SHP77 (cell line): ENCODE measurements at places on chromosomes 5 and 9.
A peak's percentile ranks its signal among the peaks of the same experiment; 100 is the strongest.

GRCh38 chr5:137231540-137231939 is 267.6 kb downstream of the SPOCK1 start:
- no peak for DNase-seq

- DNase-seq = no peak
Measured at GRCh38 chr5:132230871-132231270, 3.2 kb upstream of the P4HA2 start.

GRCh38 chr9:114003351-114003750 is 74.7 kb downstream of the AMBP start:
- no peak for DNase-seq

- no peak for DNase-seq
Measured at GRCh38 chr5:179342577-179342976, 2.7 kb downstream of the ADAMTS2 start.

GRCh38 chr9:120383999-120384924 is 195.7 kb downstream of the CDK5RAP2 start:
- DNase-seq = peak; percentile 75

- no peak for DNase-seq
Measured at GRCh38 chr9:76198336-76198735, 195.9 kb downstream of the RFK start.

DNA sequence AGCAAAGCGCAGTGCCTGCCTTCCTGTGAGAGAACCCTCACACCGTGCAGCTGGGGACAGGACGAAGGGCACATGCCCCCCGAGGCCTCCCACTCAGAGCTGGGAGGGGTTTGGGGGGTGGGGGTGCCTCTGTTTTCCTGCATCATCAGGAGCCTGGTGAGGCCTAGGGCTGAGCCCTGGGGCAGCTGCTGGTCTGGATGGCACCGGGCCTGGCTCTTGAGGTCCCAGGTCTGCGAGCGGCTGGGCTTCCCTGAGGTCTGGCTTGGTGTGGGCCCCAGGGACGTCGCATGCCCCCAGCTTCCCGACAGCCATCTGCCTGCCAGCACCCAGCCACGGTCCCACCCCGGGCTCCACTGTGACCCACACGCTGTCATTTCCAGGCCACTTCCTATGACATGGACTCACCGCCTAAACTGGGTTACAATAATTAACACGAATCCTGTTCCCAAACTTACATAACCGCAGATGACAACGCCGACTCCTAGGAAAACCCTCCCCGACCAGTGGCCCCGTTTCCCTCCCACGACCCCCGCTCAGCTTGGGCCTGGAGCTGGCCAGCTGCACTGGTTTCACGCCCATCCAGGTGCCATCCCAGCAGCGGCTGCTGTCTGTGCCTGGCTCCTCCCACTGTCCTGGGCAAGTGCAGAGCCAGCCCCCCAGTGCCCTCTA is 8.7 kb downstream of the NACC2 start:
- no peak for DNase-seq

GRCh38 chr9:94802793-94803192 is 76.3 kb downstream of the AOPEP start:
- no peak for DNase-seq

DNA sequence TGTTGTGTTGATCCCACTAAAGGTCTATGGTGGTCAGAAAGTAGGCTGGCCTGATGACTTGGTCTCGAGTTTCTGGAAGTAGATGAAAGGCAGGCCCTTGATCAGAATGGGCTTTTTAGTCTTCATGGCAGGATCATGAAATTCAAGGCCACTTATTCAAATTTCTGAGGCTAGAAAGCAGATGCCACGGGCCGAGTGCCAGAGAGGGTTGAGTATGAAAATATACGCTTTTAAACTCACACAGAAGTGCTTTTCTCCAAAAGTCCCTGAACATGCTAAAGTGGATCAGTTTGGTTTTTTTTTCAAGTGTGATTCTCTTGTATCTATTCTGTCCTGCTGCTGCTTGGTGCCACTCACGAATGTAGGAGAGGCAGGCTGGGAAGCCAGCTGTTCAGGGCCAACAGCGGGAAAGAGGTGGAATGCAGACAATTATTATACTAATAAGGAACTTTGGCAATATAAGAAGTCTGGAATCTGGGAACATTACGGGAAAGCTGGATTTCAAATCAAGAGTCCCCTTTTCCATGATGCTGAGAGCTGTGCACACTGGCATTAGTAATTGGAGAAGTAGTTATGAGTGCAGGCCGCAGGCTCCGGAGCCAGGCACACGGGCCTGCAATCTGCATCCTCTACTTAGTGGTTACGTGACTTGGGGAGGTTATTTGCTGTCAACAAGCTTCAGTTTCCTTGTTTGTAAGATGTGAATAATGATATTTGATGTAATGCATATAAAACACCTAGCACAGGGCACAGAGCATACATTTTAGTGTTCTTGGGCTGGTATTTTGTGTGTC is 95.8 kb downstream of the LMNB1 start:
- DNase-seq = no peak

GRCh38 chr5:179607160-179607931 is 16.1 kb downstream of the HNRNPH1 start:
- DNase-seq = no peak

DNA sequence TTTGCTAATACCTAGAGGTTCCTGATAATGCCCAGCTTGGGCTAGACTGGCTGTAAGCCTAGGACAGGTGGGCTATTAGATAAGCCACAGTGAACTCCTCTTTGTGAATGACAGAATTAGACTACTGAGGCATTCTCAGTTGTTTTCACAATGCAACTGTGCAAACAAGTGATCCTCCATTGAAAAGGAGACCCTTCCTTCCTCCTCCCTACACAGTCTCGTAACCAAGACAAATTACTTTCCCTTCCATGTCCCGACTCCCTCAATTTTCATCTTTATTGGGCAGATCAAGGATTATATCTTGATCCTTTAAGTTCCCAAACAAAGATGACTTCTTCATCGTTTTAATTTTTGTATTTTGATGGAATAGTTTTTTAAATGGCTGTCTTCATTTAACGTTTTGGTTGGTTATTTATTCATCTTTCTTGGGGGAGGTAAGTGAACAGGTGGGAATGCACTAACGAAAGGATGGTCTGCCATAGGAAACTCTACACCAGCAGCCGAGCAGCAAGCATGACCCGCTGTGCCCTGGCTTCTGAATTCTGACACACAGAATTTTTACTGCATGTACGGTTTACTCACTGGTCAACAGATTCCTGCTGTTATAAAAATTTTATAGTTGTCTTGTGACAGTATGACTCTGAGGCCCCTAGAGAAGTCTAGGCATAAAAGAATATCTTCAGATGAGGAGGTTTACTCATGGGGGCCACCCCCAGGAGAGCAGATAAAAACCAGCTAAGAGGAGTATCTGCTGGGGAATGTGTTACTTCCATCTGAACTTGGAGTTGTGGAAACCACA is 137.5 kb upstream of the TUT7 start:
- no peak for DNase-seq

DNA sequence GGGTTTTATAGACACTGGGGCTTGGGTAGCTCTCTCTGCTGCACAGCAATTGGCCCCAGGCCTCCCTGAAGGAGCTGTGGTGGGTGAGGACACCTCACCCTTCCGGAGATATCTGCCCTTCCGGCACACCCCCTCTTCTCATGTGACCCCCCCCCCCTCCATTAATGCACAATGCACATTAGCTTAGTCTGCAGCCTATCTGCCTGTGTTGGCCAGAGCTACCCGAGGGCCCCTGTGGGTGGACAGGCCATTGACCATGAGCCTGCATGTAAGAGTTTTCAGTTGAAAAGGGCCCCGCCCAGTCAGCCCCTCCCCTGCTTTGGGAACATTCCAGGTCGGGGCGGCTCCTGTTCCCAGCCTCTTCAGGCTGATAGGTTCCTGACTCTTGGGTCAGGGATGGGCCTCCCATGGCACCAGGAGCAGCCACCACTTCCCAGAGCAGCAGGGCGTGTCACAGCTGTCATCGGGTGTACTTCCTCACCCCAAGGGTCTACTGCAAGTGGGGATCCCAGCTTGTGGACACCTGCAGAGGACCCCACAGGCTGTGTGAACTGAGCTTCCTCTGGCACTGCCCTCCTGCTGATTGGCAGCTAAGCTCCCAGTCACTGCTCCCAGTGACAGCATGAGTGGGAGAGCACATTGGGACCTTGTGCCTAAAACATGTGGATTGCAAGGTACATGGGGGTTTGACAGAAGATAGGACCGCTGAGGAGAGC is 17.8 kb downstream of the PHF2 start:
- DNase-seq = no peak

DNA sequence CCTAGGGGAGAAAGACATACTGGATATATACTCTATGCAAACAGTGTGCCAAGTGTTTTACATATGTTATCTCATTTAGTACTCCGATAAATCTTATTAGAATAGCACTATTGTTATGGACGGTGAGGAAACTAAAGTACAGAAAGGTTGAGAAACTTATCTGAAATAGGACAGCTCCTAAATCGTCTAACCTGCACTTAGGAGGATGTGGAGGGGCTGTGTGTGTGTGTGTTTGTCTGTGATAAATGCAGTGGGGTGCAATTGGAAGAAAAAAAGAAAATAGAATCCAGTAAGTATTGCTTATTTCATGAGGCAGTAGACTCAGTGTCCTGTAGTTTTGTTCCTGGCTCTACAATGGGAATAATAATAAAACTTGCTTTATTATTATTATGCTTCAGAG is 106.4 kb upstream of the IL6ST start:
- DNase-seq = no peak

DNA sequence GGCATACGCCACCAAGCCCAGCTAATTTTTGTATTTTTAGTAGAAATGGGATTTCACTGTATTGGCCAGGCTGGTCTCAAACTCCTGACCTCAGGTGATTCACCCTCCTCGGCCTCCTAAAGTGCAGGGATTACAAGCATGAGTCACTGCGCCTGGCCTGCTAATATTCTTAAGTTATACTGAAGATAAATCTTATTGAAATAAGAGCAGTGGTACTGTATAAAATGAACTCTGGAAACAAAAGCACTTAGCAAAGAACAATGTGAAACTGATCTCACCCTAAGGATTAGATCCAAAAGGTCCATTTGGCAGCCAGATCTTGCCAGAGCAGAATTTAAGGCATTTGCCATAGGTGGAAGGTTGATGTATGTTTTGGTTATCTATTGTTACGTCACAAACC is 27.1 kb downstream of the CYSTM1 start:
- no peak for DNase-seq

GRCh38 chr5:7867260-7867659 is 1.6 kb downstream of the FASTKD3 start:
- no peak for DNase-seq

DNA sequence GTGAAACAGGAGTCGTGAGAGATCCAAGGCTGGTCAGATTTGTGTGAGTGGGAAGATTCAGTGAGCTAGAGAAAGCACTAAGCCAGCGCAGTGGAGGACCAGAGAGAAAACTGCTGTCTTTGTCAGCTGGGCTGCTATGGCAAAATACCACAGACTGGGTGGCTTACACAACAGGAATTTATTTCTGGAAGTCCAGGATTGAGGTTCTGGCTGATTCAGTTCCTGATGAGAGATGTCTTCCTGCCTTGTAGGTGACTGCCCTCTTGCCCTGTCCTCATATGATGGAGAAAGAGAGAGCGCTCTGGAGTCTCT is 24.2 kb upstream of the ANKRD33B start:
- no peak for DNase-seq

GRCh38 chr9:137823986-137824771 is 53.4 kb upstream of the CACNA1B start:
- DNase-seq = no peak

GRCh38 chr9:136614372-136614922 is 48.3 kb upstream of the EGFL7 start:
- DNase-seq = no peak

DNA sequence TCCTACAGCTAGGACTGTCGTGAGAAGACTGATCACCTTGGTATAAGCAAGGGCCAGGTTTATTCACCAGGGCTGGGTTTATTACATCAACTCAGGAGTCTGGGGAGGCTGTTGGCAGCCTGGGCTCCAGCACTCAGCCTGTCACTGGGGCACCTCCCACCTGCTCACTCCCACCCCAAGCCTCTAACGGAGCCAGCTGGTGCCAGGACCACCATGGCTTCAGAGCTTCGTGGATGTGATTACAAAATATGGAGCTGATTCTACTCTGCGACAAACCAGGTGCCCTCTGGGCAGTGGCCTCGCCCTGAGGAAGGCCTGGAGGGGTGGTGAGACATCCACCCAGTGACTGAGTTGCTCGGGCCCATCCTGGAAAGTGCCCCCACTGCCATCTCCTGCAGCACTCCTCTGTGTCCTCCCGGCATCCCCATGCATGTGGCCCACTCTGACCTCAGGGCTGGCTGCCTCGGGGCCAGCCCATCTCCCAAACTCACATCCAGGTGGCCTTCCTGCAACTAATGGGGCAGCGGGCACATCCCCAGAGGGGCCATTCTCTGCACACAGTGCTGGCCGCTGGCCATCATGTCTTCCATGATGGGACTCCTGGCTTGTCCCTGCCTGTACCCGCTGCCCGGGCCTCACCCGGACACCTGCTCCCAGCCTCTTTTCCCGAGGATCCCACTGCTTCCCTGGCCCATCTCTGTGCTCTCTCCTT is 49.6 kb downstream of the SECISBP2 start:
- DNase-seq = no peak

DNA sequence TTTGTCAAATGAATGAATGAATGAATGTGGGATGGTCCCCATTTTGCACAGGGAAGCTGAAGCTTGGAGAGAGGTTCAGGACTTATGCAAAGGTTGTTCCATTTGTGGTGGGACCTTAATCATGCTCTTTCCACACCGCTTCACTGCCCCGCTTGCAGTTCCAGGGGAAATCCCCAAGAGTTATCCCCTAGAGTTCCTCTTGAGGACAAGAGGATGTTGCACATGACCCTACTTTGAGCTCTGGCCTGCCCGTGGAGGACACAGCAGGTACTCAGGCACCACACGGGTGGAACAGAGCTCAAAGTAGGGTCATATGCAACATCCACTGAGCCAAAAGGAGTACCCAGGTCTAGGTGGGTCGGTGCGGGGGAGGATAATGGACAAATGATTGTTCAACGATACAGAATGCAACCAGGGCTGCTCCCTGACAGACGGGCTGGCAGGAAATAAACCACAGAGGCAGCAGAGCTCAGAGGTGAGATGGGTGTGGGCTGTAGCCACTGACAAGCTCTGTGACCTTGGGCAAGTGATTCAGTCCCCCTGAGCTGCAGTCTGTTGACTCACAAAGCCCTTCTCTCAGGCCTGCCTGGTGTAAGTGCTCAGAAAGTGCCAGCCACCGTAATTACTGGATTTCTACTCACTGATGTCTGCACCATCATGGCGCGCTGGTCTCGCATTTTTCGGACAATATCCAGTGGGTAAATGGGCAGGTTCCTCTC is 60.3 kb upstream of the EPB41L4B start:
- DNase-seq = no peak

DNA sequence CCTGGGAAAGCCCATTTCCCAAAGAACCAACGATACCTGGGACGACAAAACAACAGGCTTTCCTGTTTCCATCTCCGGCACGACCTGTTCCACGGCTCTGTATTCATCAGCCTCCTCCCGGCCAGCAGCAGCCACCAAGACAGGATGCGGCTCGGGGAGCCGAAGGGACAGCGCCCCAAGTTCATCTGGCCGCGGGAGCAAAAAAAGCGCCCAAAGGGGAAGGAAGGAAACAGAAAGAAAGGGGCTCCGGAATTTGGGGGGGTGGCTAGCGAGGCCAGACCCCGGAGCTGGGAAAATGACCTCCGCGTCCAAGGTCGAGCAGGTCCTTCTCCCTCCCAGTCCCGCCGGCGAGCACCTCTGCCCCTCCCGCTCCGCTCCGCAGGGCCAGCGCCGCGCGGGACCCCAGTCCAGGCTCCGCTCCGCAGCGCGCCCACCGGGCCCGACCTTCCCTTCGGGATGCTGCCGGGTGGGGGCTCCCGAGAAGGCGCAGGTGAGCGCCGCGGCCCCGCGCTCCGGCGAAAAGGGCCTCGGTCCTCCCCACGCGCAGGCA is 608 bp downstream of the ELOVL7 start:
- no peak for DNase-seq

- DNase-seq = no peak
Measured at GRCh38 chr9:107323836-107324585, 40.9 kb downstream of the RAD23B start.

GRCh38 chr5:33198836-33199235 is 241.9 kb upstream of the TARS1 start:
- DNase-seq = no peak
